GDM1 (cell line): ENCODE measurements at places on chromosomes 7 and 10.

DNA sequence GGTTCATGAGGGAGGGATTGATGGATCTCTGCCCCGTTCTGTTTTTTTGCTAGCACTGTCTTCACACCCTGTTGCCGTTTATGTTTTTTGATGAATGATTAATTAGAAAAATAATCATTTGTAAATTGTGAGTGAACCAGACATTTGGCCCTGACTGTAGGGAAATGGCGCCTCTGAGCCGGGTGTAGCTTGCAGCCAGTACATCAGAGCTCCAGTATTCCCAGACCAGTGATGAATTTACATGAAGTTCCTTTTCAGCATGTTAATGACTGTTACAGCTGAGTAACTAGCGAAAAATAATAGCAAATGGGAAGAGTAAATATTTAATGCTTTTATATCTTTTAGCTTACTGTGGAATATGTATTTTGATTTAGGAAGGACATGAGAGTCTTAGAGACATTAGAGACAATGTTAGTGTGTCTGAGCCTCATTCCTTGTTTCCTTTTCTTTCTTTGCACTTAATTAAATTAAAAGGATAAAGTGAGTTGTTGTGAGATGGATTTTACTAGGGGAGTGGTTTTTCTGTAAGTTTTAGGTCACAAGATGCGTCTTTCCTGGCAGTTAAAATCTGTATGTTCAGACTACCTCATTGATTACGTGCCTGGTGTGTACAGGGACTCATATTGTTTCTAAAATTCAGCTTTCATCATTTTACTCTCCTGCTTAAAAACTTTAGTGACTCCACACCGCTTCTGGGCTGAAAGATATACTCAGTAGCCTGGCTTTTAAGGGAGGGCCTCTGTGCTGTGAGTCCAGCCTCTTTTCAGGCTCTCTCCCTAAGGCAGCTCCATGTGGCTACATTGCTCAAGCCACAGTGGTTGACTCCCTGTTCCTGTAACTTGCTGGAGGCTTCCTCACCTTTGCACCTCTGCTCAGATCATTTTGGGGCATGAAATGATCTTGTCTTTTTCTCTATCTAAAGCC, 86.4 kb downstream of the AUTS2 start:
- no peak for DNase-seq

DNA sequence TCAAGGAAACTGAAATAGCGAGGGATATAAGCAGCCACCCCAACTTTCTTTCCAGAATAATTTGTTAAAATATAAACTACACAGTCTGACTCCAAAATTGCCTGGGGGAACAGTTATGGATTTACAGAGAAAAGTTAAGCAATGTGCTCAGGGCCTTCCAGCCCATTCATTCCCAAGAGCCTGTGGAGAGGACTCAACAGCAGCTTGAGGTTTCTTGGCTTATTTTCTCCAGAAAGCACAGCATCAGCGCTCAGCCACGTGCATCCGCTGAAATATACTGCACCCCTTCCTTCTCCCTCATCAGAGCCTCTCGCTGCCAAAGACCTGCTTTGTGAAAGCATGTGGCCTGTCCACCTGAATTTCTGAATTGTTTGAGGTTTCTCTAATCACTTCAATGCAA, 375.2 kb upstream of the VWC2 start:
- DNase-seq: no peak

DNA sequence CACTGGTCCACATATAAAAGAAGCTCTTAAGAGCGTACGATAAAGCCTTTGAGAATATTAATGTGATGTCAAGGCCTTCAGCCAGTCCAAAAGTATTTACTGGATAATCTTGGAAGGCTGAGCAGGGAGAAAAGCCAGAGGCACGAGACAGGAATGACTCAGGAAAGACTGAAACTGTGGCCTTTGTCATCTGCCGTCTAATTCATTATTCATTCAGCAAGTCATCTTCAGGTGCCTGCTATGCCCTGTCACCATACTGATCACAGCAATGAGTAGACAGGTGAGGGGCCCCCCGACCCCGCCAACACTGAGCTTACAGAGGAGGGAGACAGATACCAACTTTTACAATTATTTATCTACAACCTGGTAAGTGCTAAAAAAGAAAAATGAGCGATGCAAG, 78.9 kb downstream of the VOPP1 start:
- no peak for DNase-seq

DNA sequence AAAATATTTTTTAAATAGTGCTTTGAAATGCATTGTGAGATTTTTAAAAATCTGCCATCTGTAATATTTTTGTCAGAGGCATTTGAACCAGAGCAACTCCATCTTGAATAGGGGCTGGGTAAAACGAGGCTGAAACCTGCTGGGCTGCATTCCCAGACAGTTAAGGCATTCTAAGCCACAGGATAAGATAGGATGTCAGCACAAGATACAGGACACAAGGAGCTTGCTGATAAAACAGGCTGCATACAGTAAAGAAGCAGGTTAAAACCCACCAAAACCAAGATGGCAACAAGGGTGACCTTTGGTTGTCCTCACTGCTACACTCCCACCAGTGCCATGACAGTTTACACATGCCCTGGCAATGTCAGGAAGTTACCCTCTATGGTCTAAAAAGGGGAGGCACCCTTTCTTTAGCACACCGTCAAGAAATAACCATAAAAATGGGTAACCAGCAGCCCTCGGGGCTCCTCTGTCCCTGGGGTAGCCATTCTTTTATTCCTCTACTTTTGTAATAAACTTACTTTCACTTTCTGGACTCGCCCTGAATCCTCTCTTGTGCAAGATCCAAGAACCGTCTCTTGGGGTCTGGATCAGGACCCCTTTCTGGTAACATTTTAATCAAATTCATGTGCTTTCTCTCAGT, 273.7 kb downstream of the SEMA3D start:
- DNase-seq: no peak

- no peak for DNase-seq
These were observed 60.2 kb downstream of the MAD1L1 start for GRCh38 chr7:2172311-2173188.
